ENCODE measurements at places on chromosomes 5 and 9.
A peak's percentile ranks its signal among the peaks of the same experiment; 100 is the strongest.

DNA sequence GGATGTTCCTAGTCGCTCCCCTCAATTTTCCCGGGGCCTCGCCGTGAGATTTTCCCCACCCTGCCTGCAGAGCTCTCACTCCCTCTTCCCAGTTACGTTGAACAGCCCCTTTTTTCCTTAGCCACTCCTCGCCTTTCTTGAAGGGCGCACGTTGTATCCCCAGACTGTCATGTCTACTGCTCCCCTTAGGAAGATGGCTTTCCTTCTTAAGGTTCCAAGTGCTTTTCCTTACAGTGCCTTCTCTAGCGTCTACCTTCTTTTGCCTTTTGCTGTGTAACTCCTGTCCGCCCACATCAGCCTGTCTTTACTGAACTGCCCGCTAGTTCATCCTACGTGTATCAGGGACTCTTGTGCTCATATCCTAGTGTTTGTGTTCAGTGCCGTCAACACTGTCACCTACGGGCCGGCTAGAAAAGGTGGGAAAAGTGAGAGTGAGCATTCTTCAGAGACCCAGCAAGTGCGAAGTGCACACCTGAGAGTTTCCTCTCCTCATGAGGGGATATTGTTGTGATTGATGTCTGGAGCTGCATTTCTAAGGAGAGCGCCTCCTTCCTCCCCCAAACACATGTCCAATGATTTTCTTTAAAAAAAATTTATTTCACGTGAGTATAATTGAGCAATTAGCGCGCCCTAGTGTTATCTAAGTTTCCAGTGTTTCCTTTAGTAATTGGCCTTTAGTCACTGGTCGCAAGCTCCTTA is 764 bp downstream of the CAMLG start:
- DNase-seq, result peak; percentile 60

GRCh38 chr9:95572381-95573151 is 55.8 kb upstream of the PTCH1 start:
- no peak for DNase-seq

DNA sequence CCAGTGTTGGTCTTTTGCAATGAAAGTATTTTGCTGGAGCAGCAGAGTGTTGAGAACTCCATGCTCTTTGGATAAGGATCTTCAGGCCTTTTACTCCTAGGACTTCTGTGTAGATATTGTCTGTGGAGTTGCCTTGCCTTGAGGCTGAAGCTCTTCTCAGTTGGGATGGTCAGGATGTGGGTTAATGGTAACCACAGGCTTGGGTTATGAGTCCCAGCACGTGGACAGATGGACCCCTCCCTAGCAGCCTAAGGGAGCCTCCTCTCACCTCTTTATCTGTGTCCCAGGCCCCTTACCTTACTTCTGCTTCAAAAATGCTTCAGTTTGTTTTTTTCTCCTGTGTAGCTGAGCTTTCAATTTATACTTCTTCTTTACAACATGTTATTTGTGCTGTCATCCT is 109.9 kb downstream of the MEGF10 start:
- DNase-seq, result peak; percentile 0

- peak; percentile 66 for DNase-seq
Observed at GRCh38 chr5:107247427-107247826, 423.3 kb downstream of the EFNA5 start.

DNA sequence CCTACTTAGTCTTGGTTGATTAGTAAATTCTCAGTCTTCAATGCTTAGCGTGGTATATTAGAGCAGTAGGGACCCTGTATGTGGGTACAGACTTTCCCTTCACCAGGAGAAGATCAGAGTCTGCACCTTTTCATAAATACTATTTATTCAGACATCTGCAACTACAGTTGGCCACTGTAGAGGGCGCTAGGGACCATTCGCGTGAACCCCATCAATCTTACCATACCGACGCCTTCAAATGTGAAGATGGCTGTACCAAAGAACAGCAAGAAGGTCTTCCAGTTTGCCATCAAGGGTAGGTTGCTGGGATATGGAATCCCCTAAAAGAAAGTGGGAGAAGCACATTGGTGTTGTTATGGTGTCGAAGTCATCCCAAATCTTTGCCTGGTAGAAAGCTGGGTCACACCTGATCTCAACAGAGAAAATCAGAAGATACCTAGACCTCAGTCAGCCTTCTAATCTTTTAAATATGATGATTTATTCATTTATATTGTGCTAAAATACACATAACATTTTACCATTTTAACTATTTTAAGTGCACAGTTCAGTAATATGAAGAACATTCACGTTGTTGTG is 19.1 kb downstream of the SLC36A3 start:
- no peak for DNase-seq

DNA sequence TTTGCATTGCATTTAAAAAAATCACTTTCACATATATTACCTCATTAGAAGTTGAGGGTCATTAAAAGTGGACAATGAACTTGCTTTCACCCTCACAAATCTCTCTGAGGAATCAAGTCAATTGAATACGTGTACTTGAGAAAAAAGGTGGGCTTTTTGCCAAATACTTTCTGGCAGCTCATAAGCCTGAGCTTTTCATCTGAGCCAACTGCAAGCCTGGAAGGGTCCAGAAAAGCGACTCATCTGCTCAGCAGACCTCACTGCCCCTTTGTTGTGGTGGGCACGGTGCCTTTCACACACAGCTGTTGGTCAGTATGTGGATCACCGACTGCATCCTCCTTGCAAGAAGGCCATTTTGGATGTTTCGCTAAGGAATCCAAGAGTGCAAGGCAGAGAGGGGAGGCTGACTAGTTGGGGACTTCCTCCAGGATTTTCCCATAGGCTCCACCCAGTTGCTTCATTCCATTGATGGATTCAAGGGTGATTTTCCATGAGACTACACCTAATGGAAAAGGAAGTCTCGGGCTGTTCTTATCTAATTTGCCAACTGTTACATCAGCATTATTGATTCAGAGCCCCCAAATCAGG is 564.7 kb downstream of the PDE4D start:
- peak; percentile 25 for DNase-seq

DNA sequence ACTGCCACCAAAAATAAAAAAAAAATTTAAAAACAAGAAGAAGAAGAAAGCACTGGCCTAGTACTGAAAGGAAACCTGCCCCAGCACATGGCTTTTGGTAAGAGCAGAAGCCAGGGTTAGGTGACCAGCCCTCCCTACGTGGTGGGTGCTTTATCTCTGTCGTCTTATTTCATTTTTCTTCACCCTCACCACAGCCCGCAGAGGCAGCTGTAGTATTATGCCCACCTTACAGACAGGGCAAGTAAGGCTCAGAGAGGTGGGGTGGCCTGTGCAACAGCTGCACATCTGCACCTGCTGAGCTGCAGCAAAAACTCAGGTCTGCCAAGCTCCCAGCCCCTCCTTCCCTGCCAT is 140.8 kb upstream of the LMX1B start:
- no peak for DNase-seq

DNA sequence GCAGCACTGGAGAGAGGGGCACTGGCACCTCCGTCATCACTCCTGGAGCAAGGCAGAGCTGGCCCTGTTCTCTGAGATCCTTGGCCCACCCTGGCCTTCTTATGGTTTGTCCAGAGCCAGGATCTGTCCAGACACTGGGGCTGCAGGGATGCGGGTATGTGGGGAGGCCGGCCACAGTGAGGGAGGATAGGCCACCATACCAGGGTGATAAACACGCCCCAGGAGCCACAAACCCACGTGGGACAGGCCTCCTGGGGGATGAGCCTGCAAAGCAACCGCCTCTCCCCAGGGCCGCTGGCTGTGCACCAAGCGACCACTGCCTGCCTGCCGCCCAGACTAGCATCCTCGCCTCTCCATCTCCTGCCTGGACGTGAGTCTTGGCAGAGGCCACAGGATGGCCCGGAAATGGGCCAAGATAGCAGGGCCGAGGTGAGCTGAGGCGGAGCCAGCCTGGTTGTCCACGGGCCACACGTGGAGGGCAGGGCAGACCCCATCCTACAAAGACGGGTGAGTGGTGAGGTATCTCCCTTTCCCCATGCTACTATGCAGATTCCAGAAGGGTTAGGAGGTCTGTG is 4.5 kb downstream of the OBP2A start:
- DNase-seq, result no peak

- DNase-seq, result no peak
Observed at GRCh38 chr9:92525306-92525705, 10.5 kb downstream of the ECM2 start.

- DNase-seq, result peak; percentile 65
Observed at GRCh38 chr5:74040065-74040551, 414.1 kb downstream of the ARHGEF28 start.

- peak; percentile 84 for DNase-seq
Observed at GRCh38 chr9:16501141-16501540, 369.3 kb downstream of the BNC2 start.
